ENCODE measurements at places on chromosomes 11 and 22. TPM values are rescaled to one million over a fixed set of nuclear protein-coding genes. Genes with fewer than 3 reads are reported as not detected.

GRCh38 chr11:105100981-105101630, 38.5 kb downstream of the CARD18 start:
- DNase-seq, result no peak

DNA sequence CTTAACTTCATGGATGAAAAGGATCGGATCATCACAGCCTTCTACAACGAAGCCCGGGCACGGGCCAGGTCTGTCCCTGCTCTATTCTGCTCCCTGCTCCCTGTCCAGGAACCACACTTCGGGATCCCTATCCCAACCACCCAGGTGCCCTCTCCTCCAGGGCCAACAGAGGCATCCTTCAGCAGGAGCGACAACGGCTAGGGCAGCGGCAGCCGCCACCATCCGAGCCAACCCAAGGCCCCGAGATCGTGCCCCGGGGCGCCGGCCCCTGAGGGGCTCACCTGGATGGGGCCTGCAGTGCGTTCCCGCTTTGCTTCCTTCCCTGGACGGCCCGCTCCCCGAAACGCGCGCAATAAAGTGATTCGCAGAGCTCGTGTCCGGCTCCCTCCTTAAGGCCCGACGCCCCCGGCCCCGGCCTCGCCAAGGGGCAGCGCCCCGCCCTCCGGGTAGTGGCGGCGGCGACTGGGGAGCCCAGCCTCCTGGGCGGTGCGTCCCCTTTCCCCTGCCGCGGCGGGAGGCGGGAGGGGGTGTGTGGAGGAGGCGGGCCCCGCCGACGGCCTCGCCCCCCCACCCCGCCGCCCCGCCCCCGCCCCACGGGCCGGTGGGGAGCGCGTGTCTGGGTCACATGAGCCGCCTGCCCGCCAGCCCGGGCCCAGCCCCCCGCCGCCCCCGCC, at the start of gene VEGFB:
Gene VEGFB (plus strand): TSS at position 672 of the 674 bp plus-strand sequence. CDS start 250 bp downstream, outside the sequence.
- no peak for DNase-seq

DNA sequence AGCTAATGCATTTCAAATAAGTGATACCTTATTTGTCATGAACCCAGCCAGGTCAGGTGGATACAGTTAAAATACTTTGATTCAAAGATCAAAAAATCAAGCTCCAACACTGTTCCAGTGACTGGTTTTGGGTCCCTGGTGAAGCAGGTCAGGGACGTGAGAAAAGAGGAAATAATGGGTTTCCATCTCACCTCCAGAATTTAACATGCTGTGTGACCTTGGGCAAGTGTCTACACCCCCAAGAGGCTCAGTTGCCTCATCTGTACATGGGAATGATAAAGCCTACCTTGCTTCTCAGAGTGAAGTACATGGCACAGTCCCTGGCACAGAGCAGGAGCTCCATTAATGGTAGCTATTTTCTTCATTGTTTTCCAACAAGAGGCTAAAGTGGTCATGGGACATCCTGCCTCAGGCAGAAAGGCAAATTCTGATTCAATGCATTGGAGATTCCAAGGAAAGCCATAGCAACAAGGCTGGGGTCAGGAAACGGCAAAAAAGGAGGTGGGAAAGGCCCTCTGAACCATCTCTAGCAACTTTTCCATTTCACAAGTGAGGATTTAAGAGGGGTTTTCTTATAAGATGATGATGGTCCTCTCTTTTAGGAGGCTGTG, 108.5 kb downstream of the CSNK2A3 start:
- DNase-seq, result no peak

DNA sequence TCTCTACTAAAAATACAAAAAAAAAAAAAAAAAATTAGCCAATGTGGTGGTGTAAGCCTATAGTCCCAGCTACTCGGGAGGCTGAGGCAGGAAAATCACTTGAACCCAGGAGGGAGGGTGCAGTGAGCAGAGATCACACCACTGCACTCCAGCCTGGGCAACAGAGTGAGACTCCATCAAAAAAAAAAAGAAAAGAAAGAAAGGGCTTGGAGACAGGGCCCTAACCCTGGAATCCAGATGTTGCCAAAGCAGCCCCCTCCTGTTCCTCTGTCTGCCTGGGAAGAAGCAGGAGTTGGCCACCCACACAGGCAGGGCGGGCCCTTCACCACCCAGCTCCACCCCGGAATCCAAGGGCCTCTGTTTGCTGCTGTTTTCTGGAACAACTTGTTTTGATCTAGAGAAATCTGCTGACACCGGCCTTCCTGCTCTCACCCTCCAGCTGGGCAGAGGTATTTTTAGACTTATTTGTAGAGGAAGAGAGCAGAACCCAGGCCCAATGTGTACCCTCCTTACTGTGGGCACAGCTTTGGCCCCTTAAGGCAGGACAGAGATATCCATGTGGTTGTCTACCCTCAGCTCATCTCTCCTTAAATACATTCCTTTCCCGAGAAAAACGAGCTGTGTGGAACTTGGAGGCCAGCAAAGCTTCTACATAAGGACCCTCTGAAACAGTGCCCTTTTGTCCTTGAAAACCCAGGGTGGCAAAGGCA, 2.7 kb upstream of the NEAT1 start:
- peak; percentile 98 for DNase-seq

The TESMIN gene
- 0.78 TPM for total RNA-seq

The SERGEF gene
- 27.6 TPM for total RNA-seq

The ALKBH3 gene
- 10.5 TPM for total RNA-seq

- no peak for DNase-seq
These were observed 19.9 kb downstream of the SYN3 start for GRCh38 chr22:33038131-33038772.

- DNase-seq, result no peak
These were observed 12.6 kb downstream of the IRF7 start for GRCh38 chr11:603154-603553.

DNA sequence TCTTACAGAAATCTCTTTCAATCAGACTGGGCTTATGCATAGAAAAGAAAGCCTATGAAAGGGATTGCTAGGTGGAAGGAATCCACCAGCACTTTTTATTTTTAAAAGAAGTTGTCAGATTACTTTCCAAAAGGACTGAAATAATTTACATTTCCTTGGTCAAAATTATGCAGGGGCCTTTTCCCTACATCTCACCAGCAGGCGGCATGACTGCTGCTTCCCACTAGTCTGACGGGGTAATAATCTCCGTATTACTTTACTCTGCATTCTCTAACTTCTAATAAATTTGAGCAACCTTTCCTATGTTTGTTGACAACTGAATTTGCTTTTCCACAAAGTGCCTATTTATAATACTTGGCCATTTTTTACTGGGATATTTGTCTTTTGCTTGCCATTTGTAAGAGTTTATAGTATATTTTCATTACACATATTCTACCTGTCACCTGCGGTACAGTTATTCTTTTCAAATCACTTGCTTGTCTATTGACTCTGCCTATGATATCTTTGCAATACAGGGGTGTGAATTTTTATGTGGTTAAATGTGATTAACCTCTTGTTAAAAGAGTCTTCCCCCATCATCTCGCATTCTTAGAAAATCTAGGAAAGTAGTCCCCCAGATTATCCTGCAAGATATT, 51.9 kb upstream of the USP47 start:
- no peak for DNase-seq

DNA sequence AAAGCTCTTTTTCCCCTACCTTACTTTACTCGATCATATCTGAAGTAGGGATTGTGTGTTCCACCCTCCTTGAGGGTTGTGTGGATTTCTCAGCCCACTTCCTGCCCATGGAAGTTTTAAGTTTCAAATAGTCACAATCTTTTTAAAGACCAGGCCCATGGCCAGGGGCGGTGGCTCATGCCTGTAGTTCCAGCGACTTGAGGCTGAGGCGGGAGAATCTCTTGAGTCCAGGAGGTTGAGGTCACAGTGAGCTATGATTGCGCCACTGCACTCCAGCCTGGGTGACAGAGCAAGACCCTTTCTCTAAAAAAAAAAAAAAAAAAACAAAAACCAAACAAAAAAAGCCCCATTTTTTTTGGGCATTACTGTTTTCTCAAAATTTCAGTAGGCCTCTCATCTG, 36.3 kb upstream of the LRRC10B start:
- DNase-seq, result peak; percentile 93

- no peak for DNase-seq
These were observed 37.6 kb upstream of the BIRC3 start for GRCh38 chr11:102279641-102280170.

DNA sequence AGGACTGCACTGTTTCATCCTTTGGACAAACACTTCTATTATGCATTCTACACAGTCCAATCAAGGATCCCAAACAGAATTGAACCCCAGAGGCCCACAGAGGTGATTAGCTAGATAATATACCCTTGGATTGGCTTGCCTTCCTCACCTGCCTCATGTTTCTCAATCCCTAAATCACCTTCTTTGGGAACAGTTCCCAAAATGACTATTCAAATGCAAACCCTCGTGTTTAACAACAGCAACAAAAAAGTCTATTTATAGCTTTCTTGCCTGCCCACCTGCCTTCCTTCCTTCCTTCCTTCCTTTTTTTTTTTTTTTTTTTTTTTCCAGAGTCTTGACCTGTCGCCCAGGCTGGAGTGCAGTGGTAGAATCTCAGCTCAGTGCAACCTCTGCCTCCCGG, 180.0 kb downstream of the CNTN5 start:
- no peak for DNase-seq

DNA sequence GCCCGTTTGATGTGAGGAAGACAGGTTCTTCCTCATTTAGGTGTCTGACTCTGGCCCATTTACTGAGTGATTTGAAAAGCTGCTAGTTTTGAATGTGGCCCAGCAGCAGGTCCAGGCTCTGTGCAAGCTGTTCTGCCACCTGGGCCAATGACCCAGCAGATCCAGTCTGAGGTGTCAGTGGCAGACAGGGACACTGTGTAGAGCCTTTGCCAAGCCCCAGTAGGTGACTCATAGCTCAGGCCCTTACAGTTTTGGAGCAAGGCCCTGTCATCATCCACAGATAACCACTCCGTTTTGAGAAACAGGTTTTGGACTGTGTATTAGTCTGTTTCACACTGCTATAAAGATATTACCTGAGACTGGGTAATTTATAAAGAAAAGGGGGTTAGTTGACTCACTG, 23.9 kb downstream of the TSPAN32 start:
- no peak for DNase-seq

GRCh38 chr11:127057126-127057525, 56.6 kb upstream of the KIRREL3 start:
- no peak for DNase-seq

DNA sequence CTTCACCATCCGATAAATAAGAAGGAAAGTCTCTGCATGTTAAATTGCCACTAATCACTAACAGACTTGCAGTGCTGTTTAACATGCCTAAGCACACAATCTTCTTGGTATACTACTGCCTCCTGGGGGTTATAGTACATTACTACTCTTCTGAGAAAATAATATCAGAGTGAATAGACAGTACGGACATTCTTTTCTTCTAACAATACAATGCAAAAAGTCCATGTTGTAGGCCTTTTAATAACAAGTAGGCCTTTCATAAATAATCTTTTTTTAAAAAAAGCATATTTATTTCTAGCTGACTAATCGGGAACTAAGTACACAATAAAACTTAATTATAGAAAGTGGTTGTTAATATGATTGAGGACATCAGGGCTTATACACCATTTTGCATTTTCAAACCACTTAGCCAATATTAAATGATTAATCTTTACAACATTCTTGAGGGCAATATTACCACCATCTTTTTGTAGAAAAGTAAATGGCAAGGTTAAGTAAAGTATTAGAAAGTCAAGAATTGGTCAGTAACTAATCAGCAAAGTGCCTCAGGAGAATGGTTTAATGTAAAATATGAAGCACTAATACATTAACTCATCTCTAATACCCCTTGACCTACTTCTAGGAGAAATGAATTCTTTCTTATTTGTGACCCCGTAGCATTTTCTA, 84.7 kb downstream of the TTC28 start:
- no peak for DNase-seq

- peak; percentile 93 for DNase-seq
These were observed 2.9 kb upstream of the MTFP1 start for GRCh38 chr22:30422481-30423300.

The RASGRP2 gene
- total RNA-seq, result 28.1 TPM

- DNase-seq, result no peak
These were observed 34.4 kb downstream of the RDX start for GRCh38 chr11:110262072-110262403.

- no peak for DNase-seq
These were observed 1.5 kb downstream of the OLFML1 start for GRCh38 chr11:7486781-7487140.

DNA sequence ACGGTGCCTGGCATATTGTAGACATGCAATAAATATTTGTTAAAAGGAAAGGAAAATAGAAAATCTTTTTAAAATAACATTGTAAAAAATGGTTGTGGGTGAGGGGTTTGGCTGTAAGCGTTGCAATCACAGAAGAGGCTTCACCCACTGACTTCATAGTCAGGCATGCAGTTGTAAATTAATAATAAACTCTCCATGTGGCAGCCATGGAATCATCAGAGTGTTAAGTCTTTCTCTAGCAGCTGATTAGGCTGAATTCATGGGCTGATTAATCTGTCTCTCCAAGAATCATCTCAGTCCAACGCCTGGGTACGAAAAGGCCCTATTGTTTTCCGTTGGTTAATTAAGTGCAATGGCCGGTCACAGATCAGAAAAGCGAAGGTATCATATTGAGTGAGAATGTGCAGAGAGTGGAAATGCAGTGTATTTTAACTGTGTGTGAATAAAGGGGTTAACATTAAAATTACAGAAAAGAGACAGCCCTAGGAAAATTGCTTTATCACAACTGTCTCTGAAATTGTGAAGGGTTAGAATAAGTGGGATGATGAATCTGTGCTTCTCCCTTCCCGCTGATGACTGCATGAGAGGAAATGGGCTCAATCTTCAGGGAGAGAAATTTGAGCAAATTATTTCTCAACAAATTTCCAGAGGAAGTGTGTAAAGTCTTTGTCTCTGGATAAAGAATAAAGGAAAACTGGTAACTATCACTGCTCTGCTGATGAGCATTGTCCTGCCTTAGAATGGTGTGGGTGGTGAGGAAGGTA, 269.0 kb downstream of the FAM76B start:
- no peak for DNase-seq

- DNase-seq, result peak; percentile 49
These were observed 613.8 kb downstream of the BRD1 start for GRCh38 chr22:49213731-49214352.

Measured in right atrium auricular region (tissue), 2 donors.